ENCODE measurements at places on chromosomes 1 and 21.

- DNase-seq, result no peak
Measured at GRCh38 chr1:185367218-185367617, 50.2 kb upstream of the IVNS1ABP start.

DNA sequence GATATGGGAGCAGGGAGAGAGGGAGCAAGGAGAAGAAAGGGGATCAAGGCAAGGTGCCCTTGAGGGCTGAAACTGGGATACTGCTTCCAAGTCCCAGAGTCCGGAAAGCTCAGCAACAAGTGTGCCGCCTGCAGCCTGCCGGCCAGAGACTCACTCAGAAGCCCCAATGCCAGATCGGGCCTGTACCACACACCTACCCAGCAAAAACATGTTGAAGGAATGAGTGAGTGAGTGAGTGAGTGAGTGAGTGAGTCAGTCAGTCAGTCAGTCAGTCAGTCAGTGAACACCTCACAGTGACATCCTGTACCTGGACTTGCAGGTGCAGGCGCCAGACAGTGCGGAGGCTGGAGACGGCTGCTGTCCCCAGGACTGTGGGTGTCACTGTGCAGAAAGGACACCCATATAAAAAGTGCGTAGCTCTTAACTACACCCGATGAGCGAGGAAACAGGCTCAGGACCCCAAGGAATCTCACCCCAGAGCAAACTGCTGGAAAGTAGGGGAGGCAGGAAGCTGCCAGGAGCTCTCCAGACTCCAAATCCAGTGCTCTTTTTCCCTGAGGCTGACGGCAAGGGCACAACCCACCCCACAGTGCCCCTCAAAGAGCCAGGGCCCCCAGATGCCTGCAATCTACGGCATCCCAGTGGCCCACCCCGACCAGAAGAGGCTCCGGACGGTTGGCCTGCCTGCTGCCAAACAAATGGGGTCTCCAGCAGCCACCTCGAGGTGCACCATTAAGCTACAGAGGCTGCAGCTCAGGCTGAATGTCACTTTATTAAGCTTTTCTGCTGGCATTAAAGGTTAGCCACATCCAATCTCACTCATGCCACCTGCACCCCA lies 261.7 kb downstream of the NPHP4 start:
- no peak for DNase-seq

DNA sequence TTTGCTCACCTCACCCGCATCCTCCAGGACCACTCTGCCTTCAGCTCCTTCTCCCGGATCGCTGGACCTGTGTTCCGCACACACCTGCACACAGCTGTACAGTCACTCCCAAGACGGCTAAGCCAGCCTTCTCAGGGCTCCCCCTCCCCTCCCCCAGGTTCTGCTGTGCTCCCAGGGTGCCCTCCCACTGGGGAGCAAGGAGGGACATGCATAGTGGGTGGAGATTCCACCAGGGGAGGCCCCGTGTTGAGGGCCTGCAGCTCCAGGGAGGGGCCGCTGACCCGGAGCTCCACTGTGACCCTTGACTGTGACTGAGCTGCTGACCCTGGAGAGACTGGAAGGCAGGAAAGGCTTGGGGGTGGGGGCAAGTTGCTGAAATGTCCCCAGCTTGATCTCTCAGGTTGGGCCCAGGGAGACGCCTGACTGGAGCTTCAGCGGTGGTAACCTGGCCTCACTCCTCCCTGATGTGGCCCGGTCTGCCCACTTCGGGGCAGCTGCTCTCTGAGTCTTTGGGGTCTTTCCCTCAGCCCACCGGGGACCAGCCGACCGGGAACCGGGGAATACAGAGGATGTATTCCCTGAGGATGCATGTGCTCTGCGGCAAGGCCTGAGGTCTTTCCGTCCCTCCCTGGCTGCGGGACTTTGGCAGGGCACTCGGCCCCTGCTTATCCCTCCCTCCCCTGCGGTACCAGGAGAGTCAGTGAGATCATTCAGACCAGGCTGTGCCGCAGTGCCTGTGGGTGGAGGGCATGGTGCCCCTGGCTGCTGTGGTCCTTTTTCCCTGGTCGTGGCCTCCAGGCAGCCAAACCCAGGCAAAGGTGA lies 28.6 kb upstream of the PLCH2 start:
- DNase-seq, result no peak

DNA sequence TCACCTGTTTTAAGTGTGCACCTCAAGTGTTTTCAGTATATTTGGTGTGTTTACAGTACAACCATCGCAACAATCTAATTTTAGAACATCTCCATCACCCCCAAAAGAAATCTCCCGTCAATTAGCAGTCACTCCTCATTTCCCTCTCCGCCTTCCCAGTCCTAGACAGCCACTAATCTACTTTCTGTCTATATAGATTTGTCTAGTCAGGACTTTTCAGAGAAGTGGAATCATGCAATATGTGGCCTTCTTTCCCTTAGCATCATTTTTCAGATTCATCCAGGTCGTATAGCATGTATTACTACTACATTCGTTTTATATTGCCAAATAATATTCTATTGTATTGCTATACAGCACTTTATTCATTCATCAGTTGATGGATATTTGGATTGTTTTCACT lies 1.7 kb upstream of the SHE start:
- no peak for DNase-seq

GRCh38 chr1:58038574-58038973 lies 508.0 kb downstream of the OMA1 start:
- no peak for DNase-seq

DNA sequence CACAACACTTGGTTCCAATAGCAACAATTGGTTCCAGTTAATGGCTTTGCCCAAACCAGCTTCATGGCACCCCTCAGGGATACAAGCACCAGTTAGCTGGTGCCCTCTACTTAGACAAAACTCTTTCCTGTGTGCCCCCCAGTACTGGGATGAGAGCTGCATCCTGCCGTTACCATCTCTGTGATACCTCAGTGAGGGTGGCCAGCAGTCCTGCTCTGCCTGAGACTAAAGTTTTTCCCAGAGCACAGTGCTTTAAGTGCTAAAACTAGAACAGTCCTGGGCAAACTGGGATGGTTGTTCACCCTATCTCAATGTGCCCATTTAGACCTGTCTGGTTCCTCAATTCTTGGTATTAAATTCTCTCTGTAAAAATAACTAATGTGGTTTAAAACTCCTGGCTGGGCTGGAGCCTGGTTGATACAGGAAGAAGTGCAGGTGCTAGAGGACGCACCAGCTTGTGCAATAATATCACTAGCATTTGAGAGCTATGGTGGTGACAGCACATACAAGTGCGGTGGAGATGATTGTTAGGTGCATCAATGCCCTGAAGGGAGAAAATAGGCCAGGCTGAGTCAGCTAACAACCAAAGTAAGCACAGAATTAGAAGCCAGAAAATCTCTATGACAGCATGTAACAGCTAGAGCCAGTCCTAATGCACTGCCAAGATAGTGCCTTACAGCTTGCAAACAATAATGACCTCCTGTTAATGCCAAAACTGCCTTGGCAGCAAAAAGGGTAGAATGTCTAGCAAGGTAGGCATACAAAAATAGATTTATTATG lies 179.8 kb upstream of the GALNT2 start:
- DNase-seq, result no peak

GRCh38 chr1:236869911-236870310 lies 74.8 kb downstream of the MTR start:
- DNase-seq, result no peak

DNA sequence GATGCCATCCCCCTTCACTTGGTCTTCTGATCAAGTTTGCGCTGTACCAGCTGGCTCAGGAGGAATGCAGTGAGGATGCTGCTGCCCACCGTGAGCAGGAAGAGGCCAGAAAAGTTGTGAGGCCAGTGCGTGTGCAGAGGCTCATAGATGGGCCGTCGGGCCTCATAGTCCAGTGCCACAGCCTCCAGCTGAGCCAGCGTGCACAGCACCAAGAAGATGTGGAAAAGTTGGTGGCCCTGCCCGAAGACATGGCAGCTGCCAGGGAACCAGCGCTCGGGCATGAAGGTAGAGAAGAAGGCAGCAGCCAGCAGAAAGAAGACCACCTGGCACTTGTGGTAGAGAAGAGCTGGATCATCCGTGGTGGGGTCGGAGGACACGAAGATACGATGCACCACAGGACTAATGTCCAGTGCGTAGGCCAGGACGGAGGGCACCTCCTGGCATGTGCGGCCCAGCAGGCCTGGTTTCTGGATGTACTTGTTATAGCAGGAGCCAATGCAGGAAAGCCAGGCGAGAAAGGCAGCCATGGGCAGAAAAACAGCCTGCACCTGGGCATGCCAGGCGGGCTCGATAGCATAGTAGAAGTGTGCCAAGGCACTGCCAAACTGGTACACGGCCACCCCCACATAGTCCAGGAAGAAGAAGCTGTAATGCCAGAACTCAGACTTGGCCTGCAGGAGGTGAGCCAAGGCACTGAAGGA lies 3.7 kb upstream of the AUNIP start:
- no peak for DNase-seq

- no peak for DNase-seq
Measured at GRCh38 chr1:19023787-19024186, 67.3 kb upstream of the IFFO2 start.

- DNase-seq, result no peak
Measured at GRCh38 chr1:43904660-43905551, 28.7 kb upstream of the ARTN start.

GRCh38 chr1:26545969-26546323 lies 16.4 kb downstream of the RPS6KA1 start:
- DNase-seq, result no peak

GRCh38 chr1:182260516-182260915 lies 131.1 kb downstream of the GLUL start:
- no peak for DNase-seq

DNA sequence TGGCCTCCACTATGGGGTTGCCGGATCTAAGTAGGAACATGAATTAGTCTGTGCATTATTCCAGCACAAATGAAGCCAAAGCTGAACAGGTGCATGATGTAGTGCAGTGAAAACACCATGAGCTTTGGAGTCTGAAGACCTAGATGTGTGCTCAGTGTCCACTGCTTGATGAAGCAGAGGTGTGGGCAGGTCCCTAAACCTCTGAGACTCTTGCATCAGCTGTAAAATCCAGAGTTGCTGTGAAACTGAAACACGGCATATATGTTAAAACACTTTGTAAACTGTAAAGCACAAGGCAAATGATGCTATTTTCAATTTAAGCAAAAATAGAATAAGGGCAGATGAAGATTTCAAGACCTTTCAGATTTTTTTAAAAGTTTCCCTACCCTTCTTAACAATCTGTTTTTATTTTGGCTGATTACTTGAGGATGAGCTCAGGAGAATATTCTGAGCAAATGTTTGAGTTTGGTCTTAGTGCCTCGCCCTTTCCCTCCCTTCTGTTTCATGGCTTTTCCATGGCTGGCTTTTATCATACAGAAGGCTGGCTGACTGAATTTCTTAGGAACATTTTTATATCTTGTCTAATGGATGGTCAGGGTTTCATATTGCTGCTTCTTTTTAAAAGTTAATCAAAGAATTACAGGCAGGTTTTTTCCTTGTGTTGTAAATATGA lies 221.8 kb downstream of the NTNG1 start:
- no peak for DNase-seq

DNA sequence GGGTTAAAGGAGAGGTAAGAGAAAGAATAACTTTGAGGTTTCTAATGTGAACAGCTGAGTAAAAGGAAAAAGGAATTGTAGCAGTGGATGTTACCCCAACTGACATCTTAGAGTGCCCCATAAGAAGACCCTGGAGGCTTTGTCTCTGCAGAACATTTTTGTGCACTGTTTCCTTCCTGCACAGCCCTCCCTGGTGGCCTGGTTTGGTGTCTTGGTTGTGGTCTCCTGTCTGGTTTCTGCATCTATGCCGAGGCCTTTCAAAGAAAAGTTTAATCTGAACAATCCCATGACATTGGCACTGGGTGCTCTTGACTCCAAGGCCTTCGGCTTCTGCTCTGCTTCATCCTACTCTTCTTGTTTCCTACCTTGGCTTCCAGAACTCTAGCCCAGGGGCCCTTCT lies 57.8 kb downstream of the RHOU start:
- no peak for DNase-seq
